ENCODE measurements at places on chromosomes 11 and 22.
A peak's percentile ranks its signal among the peaks of the same experiment; 100 is the strongest.

DNA sequence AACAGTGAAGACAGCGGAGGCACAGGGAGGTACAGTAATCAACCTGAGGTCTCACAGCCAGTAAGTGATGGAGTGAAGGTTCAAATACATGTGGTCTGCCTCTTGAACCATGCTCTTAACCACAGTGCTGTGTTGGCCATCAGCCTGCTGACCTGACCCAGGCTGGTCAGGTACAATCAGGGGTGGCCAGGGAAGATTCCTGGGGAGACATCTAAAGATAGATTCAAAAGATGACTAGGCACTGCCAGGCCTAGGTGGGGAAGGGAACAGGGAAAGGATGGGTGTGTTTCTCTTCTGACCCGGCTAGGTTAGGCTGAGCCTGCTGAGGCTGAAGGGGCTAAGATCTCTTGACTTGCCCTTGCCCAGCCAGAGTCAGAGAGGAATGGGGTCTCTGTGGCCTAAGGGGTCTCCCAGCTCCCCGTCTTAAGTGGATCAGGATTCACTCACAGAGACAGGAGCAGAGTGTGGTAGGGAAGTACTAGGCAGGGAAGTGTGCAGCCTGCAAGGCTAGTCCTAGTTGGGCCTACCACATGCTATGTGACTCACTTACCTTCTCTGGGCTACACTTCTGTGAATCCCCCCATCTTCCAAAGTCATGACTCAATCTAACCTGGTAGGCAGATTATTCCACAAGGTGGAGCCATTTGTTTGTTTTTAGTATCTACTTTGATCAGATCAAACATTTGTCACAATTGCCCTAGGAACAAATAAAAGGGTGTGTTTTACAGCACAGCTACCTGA lies 10.4 kb upstream of the SREBF2 start:
- peak; percentile 57 for DNase-seq

- DNase-seq: no peak
Observed at GRCh38 chr11:9176136-9176535, 84.7 kb upstream of the SCUBE2 start.

DNA sequence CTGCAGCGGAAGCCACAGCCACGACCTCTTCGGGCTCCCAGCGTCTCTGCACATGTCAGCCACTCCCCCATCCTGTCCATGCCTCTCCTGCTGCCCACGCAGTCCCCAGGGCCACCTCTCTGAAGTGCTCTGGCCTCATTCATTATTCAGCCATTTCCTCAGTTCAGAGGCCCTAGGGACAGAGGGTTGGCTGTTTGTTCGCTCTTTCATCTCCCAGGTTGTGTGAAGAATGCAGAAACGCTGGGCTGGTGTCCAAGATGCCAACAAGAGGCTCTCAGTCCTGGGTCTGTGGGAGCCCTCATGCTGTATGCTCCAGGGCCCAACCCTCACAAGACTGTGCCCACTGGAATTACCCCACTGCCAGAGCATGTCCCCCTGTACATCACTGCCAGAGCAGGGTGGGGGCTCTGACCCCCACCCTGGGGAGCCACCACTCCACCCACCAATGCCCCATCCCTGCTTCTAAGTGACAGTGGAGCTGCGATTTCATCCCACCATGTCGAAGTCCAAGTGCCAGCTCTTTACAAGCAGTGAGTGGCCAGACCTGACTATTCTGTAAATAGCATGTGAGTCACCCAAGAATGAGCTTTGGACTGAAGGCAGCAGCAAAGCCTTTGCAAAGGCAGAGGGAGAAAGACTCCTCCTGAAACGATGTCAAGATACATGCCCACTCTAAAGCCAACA lies 209.6 kb downstream of the BUD13 start:
- DNase-seq: peak; percentile 39

- peak; percentile 27 for DNase-seq
Observed at GRCh38 chr11:93225662-93226061, 27.9 kb upstream of the SLC36A4 start.

- no peak for DNase-seq
Observed at GRCh38 chr11:36618363-36619047, 20.5 kb upstream of the RAG2 start.

DNA sequence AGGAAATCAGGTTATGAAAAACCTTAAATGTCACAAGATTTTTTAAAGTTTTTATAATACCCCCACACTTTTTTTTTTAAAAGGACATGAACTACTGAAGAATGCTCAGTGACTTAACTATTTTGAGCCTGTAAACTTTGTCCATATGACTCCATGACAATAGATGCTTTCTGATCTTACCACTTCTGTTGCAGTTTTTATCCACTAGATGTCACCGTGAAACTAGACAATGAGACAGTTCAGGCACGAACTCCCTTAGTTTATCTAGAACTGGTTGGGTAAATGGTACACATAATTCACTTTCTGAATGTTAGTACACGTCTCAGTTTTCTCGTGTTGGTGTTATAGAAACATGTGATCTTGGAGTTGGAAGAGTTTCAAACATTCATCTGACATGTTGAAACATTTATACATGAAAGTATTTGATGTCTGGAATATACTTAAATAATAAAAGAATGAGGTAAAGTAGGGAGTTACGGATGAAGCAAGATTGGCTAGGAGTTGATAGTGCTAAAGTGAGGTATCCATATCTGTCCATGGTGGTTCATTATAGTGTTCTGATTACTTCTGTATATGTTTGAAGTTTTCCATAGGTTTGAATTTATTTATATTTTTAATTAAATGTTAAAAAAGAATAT lies 8.1 kb downstream of the CCDC15 start:
- DNase-seq: peak; percentile 81

DNA sequence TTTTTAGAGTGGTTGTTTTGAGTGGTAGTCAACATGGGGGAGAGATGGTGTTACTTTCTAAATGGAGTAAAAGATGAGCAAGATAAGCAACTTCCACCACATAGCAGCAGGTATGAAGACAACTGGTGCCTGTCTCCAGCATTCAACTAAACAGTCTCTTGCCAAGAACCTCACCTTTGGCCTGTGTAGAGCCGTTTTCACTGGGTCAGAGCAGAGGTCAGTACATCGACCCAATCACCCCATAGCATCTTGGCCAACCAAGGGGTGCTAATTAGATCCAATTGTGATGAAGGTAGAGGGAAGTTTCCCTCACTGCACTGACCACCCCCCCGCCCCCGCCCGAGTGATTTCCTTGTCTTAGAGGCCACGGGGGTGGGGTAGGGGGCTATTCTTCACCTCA lies 188.2 kb downstream of the BLID start:
- DNase-seq: no peak

DNA sequence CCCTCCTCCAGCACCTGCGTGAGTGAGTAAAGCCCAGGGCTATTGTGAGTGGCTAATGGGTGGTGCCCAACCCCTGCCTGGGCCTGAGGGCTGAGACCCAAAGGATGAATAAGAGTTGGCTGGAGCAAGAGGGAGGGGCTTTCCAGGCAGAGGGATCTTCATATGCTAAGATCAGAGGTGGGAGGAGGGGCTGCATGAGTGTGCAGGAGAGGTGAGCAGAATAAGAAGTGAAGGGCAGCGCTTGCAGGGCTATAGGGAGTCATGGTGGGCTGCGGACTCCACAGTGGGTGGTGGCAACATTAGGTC lies 3.9 kb downstream of the EMID1 start:
- no peak for DNase-seq

GRCh38 chr22:48940266-48941032 lies 887.2 kb downstream of the BRD1 start:
- no peak for DNase-seq
